Stimulated activated CD4-positive, alpha-beta T cell treated with anti-CD3 and anti-CD28 coated beads, Interleukin-1b, Interleukin-23, amount 100 ng/mL, for 1 hour (primary cell): ENCODE measurements at places on chromosomes 2 and 18.

DNA sequence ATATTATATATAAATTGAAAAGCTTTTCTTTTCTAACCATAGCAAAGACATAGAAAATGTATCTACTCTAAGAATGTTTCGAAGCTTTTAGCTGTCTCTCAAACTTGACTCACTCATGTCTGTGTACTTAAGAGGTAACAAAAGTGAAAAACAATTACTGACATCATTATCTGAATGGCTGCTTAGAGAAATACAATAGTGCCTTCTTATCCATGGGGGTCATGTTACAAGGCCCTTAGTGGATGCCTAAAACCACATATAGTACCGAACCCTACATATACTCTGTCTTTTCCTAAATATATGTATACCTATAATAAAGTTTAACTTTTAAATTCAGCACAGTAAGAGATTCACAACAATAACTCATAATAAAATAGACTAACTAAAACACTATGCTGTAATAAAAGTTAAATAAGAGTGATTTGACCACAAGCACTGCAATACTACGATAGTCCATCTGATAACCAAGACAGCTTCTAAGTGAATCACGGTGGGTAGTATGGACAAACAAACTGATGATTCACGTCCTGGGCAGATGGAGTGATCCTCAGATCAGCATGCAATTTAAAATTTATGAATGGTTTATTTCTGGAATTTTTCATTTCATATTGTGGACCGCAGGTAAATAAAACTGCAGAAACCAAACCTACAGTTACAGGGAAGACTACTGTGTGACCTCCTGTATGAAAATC is 246.2 kb downstream of the XIRP2 start:
- DNase-seq: no peak

DNA sequence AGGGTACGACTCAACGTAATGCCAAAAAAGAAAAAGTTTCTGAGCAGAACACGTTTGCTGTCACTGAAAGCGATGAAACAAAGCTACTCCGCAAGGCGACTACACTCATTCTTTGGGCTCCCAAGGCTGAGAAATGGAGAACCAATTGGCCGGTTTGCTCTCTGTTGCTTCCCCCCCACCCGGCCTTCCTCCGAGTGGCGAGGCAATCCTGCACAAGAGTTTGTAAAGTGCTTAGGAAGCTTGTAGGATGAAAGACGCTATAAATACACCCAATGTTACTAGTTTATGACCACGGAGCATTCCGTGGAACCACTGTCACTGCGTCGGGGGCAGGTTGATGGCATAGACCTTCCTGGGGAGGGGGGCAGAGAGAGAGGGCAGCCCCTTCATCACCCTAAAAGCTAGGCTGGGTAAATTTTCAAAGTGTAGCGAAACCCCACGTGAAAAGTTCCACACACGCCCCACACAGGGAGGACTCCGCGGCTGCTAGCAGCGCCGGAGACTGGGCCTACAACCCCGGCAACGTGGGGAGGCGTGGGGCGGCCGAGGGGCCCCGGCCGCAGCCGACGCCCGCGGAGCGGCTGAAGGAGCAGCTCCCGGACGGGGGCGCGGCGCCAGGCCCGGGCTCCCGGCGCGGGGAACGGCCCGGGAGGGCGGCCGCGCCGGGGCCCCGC is 915 bp downstream of the CUL3 start:
- no peak for DNase-seq

GRCh38 chr2:219230059-219230540 is 494 bp downstream of the ANKZF1 start:
- no peak for DNase-seq

DNA sequence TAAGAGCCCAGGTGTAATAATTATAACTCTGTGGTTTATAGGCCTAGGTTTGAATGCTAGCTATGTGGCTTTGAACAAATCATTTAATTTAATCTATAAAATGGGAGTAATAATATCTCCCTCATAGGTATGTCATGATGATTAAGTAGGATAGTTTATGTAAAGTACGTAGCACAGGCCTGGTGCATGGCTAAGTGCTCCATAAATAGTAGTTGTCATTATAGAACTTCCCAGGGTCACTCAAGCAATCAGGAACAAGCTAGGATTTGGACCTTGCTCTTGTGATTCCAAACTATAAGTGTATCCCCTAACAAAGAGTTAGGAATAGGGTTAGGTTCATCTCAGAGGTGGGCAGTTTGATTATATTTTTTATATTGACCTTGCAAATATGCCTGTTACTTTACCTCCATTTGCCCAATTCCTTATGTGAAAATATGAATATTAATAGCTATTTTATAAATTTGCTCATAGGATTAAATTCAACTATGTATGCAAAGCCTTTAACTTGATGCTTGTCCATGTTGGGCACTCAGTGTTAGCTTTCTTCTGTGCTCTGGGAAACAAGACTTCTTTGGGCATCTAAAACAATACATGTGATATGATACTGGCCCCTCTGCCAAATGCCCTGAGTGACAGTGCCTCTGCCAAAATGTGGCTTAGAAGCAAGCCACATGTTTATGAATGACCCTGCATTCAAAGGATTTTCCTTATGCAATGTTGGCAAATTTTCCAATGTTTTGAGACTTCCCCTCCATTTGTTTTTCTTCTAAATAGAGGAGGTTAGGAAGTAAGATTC is 353.6 kb downstream of the KIAA1328 start:
- no peak for DNase-seq

DNA sequence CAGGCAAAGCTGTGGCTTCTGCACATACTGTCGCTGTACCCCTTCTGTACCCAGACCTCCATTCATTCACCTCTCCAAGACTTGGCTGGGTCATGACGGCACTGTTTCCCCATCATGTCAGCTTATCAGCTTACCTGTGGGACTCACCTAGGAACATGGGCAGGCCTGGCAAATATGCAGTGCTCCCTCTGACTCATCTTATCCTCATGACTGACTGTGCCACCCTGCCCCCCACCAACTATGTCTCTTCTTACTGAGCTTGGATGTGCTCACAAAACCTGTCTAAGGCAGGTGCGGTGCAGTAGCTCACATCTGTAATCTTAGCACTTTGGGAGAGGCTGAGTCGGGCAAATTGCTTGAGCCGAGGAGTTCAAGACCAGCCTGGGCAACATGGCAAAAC is 152.4 kb downstream of the MGAT5 start:
- no peak for DNase-seq

- DNase-seq: no peak
Observed at GRCh38 chr2:142649581-142649980, 227.9 kb upstream of the KYNU start.

GRCh38 chr18:62434798-62435197 is 88.0 kb upstream of the ZCCHC2 start:
- no peak for DNase-seq

DNA sequence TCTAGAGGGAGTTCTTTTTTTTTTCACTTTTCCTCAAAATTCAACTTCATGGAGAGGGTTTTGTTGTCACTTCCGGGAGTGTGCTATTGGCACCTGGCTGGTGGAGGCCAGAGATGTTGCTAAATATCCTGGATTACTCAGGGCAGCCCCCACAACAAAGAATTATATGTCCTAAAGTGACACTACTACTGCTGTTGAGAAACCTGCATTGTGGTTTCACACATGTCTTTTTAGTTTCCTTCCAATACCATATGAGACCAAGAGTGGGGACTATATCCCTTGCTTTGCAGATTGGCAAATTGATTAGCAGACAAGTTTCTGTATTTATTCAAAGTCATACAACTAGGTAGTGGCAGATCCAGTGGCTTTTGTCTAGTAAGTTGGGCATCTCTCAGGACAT is 826.8 kb downstream of the TRIB2 start:
- DNase-seq: no peak

GRCh38 chr2:145820651-145821050 is 1300.7 kb upstream of the ZEB2 start:
- DNase-seq: no peak

- DNase-seq: no peak
Observed at GRCh38 chr2:111239107-111239506, 118.4 kb downstream of the BCL2L11 start.

GRCh38 chr2:11343650-11344341 is 640 bp downstream of the ROCK2 start:
- DNase-seq: no peak

DNA sequence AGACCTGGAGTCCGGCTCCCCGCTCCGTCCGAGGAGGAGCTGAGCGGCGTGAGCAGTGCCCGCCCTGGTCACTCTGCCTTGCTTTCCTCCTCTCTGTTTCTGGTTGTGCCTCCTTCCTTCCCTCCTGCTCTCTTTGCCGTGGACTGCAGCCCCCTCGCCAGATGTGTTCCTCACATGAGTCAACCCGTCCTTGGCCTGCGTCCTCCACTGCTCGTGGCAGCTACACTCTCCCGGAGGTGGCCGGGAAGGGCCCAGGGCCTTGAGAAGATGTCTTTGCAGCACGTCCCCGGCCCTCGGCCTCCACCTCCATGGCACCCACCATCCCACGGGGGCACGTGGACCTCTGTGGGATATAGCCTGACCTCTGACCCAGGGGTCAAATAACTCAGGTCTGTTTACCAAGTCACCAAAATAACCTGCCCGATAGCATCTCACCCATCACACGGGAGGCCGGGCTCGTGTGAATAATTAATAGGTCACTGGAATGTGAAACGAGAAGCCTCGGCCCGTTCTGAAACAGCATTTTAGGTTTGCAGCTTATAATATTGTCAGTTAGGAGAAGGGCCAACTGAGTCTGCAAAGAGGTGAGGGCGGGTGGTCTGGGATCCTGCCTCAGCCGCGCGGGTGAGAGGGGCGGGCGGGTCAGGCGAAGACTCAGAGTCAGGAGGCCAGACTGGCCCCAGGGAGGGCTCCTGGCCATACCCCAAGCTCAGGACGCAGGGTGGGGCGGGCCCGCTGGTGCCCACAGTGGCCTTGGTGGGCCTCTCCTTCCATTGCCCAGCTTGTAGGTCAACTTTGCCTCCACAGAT is 42.6 kb downstream of the NFATC1 start:
- no peak for DNase-seq

DNA sequence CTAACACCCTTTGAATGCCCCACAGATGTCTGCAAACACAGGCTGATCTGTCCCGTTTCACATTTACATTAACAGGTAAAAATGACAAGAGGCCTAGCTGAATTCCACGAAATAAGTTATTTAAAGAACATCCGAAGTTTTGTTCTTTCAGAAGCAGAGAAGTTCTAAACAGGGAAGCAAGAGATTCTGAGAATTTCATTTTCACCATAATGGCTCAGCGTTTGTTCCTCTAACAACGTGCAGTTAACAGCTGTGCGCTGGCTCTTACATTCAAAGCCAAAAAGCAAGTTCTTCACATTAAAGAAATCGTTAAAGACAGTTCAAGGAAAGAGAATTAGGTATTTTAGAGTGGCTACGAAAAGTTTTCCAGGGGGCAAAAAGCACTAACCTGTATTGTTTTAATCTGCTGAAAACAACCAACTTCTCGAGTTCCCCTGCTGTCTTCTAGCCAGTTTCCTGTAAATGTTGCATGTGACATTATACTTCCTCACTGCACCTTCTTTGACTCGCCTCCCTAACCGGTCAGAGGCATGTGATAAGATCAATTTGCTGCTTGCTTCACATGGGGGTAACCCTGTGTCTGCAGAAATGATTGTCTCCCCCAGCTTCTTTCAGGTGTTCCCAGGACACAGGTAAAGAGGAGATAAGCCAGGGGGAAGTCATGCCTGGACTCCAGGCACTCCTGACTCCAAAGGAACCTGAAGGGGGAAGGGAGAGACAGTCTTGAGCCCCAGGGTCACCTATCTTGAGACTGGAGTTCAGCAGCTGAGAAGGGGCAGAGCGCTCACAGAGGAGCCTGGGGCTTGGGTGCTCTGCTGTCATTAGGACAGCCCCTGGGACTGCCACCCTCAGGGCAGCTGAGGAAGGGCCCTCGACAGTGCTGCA is 36.8 kb upstream of the WIPF1 start:
- no peak for DNase-seq
